Hematopoietic multipotent progenitor cell (in vitro differentiated cells): ENCODE measurements at places on chromosomes 7 and 10. TPM values are rescaled to one million over a fixed set of nuclear protein-coding genes. Genes with fewer than 3 reads are reported as not detected.

DNA sequence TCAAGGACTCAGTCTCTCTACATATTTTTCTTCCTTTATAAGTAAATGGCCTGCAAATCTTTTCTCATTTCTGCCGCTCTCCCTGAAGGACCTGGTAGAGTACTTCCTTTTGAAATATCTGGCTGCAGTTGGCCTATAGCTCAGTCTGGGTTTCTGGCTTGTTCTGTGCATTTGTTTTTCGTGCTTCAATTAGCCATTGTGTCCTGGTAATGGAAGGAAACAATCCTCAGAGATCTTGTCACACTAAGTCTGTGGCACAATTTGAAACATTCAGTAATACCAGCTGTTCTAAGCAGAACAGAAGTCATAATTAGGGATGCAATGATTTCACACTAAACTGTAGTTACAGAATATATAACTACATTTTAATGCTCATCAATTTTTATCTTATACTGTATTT, 545.0 kb downstream of the NRG3 start:
- no peak for DNase-seq

GRCh38 chr7:144386741-144387140, 16.8 kb downstream of the NOBOX start:
- DNase-seq = no peak

GRCh38 chr7:50315739-50316671, 11.5 kb downstream of the IKZF1 start:
- no peak for DNase-seq

GRCh38 chr7:64544010-64544409, 18.9 kb downstream of the ZNF680 start:
- no peak for DNase-seq

GRCh38 chr10:93363891-93364648, 118.1 kb downstream of the MYOF start:
- no peak for DNase-seq

The FBXL13 gene
- 1.3 TPM for total RNA-seq

- DNase-seq = no peak
These were observed 14.7 kb upstream of the CPXM2 start for GRCh38 chr10:123906296-123906695.

The ZCCHC24 gene
- total RNA-seq = 2.2 TPM
